Activated T-cell treated with anti-CD3 and anti-CD28 coated beads, Interleukin-2, amount 50 U/mL, for 24 hours (primary cell): ENCODE measurements at places on chromosomes 4 and X.

DNA sequence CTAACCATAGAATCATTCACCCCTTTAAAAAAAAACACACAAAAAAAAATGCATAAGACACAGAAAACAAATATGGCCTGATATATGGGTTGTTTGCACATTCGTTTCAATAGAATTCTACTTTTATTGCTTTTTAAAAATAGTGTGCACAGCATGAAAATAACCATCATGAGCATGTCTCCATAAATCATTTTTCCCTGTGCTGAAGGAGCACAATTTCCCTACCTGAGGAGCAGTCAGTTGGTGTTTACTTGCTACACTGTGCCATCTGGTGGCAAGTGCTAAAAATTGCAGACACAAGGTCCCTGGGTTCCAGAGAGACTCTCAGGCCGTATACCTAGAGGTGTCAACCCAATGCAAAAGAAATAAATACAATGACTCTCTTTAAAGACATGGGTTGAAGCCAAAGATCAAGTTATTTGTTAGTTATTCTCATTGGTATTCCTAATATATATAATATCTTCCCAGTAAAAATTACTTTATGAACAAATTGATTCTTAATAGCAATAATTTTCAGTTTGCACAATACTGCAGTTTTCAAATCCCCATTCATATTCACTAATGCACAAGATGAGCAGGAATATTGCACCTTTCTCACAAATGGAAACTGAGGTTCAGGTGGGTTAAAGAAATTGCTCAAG, 551.4 kb downstream of the IQCM start:
- DNase-seq, result no peak

DNA sequence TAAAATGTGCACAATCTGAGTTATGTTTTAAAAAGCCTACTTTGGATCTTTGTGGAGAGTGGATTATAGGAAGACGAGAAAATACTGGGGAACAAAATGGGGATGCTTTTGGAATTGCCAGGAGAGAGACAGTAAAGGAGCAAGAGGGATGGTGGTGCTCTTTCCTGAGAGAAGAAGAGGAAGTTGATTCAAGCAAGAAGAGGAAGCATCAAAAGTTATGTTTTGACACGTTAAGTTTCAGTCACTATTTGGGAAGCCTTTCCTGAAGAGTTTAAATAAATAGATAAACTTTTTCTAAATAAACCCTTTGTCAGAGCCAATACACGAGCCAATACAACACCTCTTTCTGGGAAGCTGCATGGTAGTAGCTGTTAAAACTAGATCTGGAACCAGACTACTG, 394.1 kb downstream of the GALNTL6 start:
- no peak for DNase-seq

DNA sequence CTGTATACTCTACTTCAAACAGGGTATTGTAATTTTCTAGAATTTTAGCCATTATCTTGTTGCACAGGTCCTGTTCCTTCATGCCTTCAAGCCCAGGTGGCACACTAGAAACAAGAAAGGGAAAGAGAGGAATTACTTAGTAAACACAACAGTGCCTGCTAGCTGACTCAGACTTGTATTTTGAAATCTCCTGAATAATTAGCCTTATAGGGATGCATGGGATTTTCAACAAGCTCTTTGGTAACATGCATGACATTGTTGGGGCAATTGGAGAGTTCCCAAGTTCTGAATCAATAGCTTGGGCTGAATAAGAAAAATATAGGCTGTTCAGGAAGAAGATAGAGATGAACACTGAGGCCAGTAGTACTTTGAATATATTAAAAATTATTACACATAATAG, 118.8 kb downstream of the FAM13A start:
- DNase-seq, result no peak

DNA sequence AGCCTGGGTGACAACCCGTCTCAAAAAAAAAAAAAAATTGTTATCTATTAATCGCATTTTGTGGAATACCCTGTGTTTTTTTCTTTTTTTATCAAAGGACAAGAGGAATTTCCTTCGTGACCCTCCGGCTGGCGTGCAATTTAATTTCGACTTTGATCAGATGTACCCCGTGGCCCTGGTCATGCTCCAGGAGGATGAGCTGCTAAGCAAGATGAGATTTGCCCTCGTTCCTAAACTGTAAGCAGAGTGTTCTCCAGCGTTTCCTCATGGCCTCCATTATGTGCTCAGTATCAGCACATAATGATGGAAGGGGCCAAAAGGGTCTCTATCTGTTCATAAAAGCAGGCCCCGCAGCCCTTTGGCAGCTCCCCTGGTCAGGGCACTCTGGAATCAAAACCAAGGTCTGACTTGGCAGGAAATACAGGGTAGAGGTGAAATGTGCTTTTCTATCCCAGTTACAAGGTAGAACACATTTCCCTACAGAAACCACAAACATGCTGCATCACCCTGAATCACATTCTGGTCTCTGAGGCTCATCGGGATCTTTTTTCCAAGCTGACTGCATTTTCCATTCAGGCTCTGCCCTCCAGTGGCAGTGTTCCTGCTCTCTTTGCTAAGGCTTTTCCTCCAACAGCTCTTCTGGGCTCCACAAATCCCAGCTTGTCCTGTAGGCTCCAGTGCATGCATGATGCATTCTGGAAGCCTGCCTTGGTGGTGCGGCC, 24.4 kb downstream of the SYAP1 start:
- no peak for DNase-seq

DNA sequence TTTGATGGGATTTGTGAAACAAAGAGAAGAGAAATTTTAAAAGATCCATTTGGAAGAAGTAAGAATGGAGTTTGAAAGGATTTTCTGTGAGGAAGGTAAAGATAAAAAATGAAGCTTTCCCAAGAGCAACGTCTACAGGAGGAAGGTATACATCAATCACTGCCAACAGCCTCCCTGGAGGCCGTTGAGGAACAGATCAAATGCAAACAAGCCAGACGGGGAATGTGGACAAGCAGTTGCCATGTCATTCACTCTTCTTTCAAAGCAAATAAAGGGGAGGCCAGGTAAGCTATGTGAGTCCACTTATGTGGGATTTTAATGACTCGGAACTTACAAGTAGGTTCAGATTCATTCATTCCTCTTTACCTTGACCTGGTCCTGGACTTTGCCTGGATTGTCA, 1020.5 kb upstream of the AGA start:
- DNase-seq, result no peak

GRCh38 chr4:11475871-11476270, 47.2 kb upstream of the HS3ST1 start:
- no peak for DNase-seq

- DNase-seq, result no peak
Measured at GRCh38 chr4:108533245-108533844, 87.0 kb upstream of the RPL34 start.

DNA sequence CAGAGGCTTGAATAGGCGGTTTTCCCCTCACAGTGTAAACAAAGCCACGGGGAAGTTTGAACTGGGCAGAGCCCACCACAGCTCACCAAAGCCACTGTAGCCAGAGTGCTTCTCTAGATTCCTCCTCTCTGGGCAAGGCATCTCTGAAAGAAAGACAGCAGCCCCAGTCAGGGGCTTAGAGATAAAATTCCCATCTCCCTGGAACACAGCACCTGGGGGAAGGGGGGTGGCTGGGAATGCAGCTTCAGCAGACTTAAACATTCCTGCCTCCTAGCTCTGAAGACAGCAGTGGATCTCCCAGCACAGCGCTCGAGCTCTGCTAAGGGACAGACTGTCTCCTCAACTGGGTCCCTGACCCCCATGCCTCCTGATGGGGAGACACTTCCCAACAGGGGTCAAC, 44.0 kb upstream of the USP38 start:
- no peak for DNase-seq

DNA sequence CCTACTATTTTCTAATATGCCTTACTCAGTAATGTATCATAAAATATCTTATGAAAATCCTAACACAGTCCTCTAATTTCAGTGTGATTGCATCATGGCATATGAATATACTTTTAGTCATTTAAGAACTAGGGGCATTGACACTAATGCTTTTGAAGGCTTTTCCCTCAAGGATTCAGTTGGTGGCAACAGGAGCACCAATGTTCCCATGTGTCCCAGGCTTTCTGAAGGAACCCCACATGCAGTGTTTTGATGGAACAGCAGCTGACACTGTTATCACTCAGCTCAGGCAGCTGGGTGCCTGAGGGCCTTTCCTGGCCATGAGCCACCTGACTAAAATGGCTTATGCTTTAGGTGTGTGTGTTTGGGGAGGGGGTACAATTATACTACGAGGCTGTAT, 348.3 kb downstream of the ARHGAP24 start:
- no peak for DNase-seq

- no peak for DNase-seq
Measured at GRCh38 chr4:183285886-183286285, 34.2 kb downstream of the CLDN22 start.

DNA sequence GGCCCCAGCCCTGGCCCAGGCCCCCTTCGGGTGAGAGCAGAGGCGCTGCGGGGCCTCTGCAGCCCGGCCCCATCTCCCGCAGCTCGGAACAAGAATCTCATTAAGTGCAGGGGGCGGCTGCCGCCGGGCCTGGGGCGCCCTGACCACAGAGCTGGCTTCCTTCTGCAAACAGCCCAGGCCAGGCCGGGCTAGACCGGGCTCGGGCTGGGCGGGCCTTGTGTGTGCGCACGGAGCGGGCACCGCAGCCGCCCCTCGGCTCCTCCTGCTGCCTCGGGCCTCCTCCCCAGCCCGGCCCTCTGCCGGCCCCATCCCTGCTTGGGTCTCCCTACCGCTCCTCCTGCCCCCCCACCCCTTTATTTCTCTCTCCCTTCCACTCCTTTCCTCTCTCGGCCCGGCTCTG, 83.3 kb downstream of the EFNB1 start:
- no peak for DNase-seq

GRCh38 chr4:870951-871350, 45.0 kb upstream of the CPLX1 start:
- DNase-seq, result no peak

DNA sequence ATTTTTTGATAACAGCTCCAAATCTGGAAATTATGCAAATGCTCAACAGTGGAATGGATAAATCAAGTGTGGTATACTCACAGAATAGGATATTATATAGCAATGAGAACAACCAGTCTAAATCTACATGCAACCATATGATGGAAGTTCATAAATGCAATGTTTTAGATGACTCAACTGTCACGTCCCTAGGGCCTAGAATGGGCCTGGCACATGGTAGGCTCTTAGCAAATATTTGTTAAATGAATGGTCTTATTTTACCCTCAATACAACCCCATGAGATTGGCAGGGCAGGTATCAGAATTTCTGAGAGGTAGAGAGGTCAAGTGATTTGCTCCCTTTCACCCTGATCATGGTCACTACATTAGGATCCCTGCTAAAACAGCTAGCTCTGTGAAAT, 14.6 kb upstream of the NKX3-2 start:
- no peak for DNase-seq

DNA sequence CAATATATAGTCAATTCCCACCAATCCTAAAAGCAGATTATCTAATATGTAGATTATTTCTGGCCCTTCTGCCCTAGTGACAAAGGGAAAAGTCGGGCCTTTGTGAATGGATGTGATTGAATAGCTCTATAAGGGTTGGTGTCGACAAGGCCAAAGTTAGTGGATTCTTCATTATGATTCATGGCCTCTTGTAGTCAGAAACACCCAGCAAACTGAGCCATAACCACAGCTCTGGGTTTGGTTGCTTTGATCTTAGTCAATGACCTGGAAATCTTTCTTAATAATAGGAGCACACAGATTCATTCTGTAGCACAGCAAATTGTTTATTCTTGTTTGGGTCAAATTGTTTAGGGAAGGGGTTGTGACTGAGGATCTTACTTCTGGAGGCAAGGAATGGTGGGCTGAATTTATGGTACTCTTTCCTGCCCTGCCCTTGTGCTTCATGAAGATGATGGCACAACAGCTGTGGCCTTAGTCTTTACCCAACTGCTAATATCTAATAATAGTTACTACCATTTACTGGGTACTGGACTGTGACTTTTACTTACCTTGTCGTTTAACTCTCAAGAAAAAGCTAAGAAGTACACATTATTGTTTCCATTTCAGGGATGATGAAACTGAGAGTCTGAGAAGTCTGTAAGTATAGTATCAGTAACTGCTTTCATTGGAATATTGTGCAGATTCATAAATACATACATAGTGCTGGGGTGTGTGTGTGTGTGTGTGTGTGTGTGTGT, 74.0 kb downstream of the AFF2 start:
- DNase-seq, result no peak

DNA sequence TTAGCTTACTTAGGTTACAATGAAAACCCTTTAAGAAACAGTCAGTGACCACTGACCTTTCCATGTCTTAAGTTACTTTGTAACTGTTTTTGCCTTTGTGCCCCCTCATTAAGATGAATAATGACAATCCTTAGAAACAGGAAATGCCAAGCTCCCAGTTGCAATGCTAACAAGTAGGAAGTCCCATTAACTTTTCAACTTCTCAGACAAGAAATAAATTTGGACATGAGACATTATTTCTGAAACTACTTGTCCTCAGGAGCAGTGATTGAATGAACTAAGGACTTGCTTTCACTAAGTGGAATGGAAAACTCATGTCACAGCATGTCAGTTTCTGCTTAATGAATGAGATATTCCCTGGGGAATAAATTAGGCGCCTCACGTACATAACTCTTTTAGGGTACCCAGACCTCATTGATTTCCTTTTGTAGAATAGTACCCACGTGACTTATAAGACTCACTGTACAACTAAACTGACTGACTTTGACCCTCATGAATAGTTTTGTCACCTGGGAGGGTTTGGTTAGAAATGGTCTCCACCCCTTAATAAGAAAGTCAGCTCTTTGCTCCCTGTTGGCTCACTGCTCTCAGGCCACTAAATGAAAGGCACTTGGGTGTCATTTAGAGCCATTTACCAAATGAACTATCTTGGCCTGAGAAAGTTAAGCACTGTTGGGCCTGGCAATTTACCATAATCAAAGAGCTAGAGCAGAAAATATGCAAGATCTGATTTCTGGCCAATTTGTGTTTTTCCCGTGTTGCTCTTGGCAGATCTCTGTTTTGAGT, 383.9 kb downstream of the RPA4 start:
- DNase-seq, result no peak

DNA sequence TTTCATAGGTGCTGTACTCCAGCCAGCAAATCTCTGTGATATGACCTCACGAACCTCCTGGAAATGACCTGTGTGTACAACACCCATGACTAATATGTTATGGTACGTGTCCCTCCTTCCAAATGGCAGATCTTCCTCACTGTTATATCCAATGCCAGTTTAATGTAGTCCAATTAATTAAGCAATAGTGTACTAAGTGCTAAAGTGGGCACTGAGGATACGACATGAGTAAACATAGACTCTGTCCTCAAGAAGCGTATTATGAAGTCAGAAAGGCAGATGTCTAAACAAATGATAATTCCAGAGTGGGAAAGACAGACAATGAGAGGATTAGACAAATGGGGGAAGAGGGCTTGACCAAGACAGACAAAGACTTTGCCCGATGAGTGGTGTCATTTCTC, 33.9 kb downstream of the GPRIN3 start:
- no peak for DNase-seq

GRCh38 chr4:163816494-163816893, 322.0 kb downstream of the TMA16 start:
- DNase-seq, result no peak

DNA sequence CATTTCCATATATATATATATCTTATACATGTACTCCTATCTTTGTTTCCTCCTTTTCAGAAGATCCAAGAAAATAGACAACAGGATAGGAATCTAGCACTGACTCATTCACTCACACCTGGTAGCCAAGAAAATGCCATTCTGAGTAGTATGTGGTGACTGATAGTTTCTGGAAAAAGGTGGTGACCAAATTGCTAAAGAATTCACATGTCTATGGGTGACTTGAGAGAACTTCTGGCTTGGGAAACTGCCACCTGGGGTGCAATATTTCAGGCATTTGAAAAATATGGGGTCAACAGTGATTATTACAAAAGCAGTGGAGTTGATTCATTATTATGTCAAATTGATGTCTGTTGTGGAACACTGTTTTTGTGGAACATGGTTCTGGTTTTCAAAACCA, 605.1 kb downstream of the PCDH18 start:
- DNase-seq, result no peak

GRCh38 chrX:46180258-46180687, 364.9 kb downstream of the ZNF674 start:
- DNase-seq, result no peak
